ENCODE measurements at places on chromosomes 1 and 21.
A peak's percentile ranks its signal among the peaks of the same experiment; 100 is the strongest.

- DNase-seq: peak; percentile 20
Measured at GRCh38 chr1:26583646-26584485, 54.3 kb downstream of the RPS6KA1 start.

GRCh38 chr1:42206164-42206563 is 41.6 kb upstream of the GUCA2A start:
- DNase-seq: no peak

- DNase-seq: no peak
Measured at GRCh38 chr1:64308866-64309265, 105.4 kb downstream of the UBE2U start.

- no peak for DNase-seq
Measured at GRCh38 chr1:53391982-53392381, 64.1 kb upstream of the LRP8 start.

DNA sequence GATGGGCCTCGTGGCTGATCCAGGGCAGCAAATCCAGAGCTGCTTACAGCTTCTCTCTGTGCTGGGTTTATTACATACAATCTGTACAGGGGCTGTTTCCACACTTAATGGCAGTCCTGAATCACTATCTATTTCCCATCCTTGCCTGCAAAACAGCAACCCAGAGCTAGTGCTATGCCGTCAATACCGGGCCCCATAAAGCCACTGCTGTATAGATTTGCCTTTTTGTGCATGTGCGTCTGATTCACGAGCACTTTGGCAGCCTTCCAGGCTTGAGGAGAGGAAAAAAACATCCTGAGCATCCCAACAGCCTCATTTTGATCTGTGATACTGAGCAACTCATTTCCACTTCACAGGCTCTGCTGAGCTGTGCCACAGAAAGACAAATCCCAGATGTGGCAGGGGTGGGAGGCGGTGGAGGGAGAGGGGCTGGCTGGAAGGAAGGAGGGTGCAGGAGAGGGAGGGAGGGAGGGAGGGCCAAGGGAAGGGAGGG is 65.2 kb upstream of the TARBP1 start:
- no peak for DNase-seq

DNA sequence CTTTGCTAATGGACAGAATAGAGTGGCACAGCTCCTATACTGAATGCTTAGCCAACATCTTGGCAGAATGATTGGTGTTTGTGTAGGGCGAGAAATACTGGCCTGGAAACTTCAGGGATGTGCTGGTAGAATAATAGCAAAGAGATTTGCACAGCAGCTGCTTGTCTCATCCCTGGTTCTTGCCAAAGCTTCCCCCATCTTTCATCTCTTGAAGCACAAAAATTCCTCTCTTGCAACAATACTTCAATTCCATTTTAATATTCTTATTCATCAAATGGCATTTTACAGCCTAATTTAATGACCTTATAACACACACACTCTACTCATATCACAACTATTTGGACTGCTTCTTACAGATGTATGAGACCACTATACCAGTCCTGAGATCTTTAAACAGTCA is 37.7 kb downstream of the LHX8 start:
- DNase-seq: no peak

DNA sequence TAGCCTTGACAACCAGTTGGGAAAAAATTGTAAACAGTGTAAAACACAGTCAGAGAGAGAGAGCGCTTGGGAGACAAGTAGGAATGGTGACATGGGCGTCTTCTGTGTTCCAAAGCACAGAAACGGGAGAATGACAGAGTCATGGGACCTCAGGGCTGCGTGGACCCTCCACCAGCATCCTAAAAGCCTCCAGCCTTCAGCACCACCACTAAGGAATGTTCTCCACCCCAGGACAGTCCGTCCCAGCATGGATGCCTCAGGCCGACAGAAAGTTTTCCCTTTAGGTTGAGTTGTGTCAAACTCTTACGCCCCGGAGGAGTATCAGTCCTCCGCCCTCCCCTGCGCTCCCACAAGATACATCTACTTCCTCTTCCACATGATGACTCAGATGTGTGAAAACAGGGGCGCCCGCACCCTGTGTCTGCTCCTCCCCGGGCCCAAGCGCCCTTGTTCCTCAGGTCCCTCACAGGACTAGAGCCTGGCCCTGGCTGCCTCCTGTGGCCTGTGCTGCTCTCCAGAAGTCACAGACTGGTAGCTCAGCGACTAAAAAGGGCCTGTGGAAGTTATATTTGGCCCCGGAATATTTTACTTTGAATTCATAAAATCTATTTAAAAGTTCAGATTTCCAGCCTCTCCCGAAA is 63.9 kb upstream of the EFHD2 start:
- DNase-seq: peak; percentile 59

DNA sequence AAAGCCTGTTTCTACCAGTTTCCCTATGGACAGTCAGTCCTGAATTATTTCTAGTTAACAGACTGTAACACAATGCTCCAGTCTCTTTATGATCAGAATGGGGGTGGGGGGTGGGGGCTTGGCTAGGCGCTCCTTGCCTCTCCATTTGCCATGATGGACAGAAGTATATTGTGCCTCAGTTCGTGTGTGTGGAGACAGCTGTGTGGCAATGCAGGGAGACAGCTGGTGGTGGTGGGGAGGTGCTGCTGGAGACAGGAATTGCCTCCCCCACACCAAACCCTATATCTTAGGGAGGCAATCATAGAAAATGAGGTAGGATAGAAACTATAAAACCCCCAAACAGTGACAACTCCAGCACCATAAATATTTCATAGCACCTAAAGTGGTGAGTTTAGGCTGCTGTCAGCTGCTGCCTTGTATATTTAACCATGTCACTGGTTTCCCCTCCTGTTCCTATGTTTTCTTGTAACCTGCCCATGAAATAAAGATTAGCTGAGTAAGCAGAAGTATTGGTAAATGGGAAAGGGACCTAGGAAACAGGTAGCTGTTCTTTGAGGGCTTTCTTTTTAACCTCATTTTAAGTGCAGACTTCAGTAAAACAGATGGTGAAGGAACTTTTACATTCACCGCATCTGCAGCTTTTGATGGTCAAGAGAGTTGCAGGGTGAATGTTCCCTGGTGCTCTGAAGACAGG is 3.4 kb downstream of the PLXNA2 start:
- DNase-seq: no peak

DNA sequence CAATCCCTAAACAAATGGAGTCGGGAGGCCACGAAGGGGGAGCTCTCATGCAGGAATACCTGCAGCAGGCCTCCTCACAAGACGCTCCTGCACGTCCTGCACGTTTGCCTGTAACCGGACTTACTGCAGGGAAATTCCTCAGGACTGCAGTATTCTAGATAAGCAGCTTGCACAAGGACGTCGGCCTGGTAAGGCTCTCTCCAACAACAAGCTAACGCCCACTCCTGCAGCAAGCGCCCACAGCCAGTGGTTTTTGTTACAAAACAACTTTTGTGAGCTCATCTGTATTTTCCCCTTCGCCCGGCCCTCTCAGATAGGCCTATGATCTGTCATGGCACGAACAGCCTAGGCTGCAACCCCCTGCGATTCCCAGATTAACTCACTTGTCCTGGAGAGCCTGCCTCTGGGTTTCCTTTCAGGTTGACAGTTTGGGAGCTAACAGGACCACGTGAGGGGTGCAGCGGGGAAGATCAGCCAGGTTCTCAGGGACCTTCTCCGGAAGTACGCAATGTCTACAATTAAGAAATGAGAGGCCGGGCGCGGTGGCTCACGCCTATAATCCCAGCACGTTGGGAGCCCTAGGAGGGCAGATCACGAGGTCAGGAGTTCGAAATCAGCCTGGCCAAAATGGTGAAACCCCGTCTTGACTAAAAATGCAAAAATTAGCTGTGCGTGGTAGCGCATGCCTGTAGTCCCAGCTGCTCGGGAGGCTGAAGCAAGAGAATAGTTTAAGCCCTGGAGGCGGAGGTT is 921 bp upstream of the MIB2 start:
- peak; percentile 65 for DNase-seq

- DNase-seq: no peak
Measured at GRCh38 chr1:33401471-33401870, 29.4 kb downstream of the PHC2 start.

GRCh38 chr1:93102142-93102541 is 23.1 kb downstream of the MTF2 start:
- DNase-seq: no peak

DNA sequence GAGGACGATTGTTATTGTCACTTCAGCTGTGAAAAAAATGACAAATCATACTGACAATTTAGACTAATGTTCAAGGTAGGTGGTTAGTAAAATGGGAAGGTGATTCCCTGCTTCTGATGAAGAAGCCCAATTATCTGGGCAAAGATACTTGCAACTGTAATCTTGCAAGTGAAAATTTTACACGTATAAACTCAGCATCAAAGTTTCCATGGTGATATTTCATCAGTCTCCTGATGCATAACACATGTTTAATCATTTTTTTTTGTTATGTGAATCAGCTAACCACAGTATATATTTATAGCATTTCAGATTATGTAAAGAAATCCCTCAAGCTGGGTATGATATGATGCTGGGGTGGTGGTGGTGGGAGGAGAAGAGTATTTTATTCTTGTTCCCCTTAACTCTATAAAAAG is 16.4 kb upstream of the KCNK1 start:
- DNase-seq: no peak
